ENCODE measurements at places on chromosomes 3 and 15. TPM values are rescaled to one million over a fixed set of nuclear protein-coding genes. Genes with fewer than 3 reads are reported as not detected.

ARHGEF26 gene
- 6.8 TPM for total RNA-seq

SLC41A3 gene
- 18.2 TPM for total RNA-seq

SNX4 gene
- total RNA-seq: 39.5 TPM

GPR87 gene
- 46.0 TPM for total RNA-seq

CELF6 gene
- total RNA-seq: 0.82 TPM

DNAH1 gene
- 1.3 TPM for total RNA-seq

EIF1B gene
- 22.1 TPM for total RNA-seq

SOX2 gene
- 21.3 TPM for total RNA-seq

ITIH1 gene
- not detected for total RNA-seq

HYKK gene
- total RNA-seq: 4.1 TPM

ALG3 gene
- total RNA-seq: 57.7 TPM

NANOGP8 gene
- total RNA-seq: 0.95 TPM

RLBP1 gene
- total RNA-seq: not detected

ITPKA gene
- 0.19 TPM for total RNA-seq

SLC12A1 gene
- total RNA-seq: not detected

CILP gene
- total RNA-seq: 2.9 TPM

GABRB3 gene
- 2.3 TPM for total RNA-seq

SEMA5B gene
- total RNA-seq: not detected

TMEM45A gene
- total RNA-seq: 25.1 TPM

FGF7 gene
- total RNA-seq: 12.5 TPM

VGLL3 gene
- total RNA-seq: 1.4 TPM

ACOX2 gene
- 10.5 TPM for total RNA-seq

RTP3 gene
- not detected for total RNA-seq

LRRN1 gene
- total RNA-seq: 0.47 TPM

LCTL gene
- total RNA-seq: not detected

CHRM5 gene
- total RNA-seq: not detected

TERC gene
- total RNA-seq: 147 TPM

AGTR1 gene
- total RNA-seq: not detected

PPP1R14D gene
- total RNA-seq: not detected

CKMT1A gene
- total RNA-seq: 72.7 TPM

FANCI gene
- total RNA-seq: 5.0 TPM

GOLGA8N gene
- 3.2 TPM for total RNA-seq

All from esophagus squamous epithelium (tissue), 5 donors.